Urothelium cell line (cell line): ENCODE measurements at places on chromosomes 3 and 15.

DNA sequence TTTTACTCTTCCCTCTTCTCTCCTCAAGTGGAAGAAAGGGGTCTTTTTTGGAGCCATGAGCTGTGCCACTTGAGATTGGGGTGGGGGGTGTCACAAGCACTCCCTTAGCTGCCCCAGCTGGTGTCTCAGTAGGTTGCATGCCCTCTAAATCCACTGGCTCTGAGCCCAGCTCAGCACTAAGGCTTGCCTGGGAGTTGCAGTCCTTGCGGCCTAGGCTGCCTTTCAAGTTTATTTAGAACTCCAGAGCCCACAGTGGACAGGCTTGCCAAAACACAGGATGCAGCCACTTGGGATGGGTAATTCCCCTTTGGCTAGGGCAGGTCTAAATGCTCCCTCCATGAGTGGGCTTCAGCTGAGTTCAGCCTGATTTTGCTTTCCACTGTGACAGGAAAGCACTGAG is 24.7 kb downstream of the C3orf20 start:
- no peak for DNase-seq

DNA sequence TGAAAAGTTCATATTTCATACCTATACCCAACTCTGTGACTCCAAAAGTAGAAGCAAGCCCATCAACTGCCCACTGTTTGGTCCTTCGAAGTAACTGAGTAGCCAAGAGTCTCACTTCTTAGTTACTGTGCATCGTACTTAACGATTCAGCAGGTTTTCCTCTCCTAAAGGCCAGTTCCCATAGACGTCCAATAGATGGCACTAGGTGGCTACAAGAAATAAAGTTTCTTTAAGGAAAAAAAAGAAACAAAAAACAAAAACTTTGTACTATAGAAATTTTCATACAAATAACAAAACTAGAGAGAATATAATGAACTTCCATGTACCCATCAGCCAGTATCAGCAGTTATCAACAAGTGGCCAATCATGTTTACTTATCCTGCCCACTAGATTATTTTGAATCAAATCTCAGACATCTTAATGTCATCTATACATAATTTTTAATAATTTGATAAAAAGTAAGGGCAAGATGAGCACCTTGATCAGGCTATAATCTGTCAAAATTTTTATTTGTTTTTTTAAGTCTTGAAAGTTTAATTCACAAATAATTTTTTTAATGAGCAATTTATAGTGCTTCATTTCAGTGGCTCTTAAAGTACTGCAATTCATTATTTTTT is 63.8 kb upstream of the ACP3 start:
- peak; percentile 57 for DNase-seq

GRCh38 chr3:71709908-71710511 is 15.2 kb downstream of the EIF4E3 start:
- DNase-seq = no peak

- no peak for DNase-seq
Measured at GRCh38 chr15:63354821-63355650, 26.6 kb downstream of the CA12 start.

DNA sequence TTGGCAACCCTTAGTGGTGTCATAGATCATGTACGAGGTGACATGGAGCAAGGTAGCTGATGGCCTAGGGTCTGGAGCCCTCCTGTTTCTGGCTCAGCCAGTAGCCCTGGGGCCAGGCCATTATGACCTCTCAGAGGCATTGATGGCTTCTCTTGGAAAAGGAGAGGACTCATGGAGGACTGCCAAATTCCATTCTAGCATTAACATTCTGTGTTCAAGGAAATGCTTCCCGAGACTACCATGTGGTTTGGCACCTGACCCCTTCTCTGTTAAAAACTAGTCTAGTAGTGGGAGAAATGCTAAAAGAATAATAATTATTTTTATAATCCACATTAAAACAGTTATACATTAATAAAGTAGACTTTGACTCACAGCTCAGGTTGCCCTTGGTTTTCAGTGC is 40.2 kb upstream of the ADAMTSL3 start:
- DNase-seq = no peak

DNA sequence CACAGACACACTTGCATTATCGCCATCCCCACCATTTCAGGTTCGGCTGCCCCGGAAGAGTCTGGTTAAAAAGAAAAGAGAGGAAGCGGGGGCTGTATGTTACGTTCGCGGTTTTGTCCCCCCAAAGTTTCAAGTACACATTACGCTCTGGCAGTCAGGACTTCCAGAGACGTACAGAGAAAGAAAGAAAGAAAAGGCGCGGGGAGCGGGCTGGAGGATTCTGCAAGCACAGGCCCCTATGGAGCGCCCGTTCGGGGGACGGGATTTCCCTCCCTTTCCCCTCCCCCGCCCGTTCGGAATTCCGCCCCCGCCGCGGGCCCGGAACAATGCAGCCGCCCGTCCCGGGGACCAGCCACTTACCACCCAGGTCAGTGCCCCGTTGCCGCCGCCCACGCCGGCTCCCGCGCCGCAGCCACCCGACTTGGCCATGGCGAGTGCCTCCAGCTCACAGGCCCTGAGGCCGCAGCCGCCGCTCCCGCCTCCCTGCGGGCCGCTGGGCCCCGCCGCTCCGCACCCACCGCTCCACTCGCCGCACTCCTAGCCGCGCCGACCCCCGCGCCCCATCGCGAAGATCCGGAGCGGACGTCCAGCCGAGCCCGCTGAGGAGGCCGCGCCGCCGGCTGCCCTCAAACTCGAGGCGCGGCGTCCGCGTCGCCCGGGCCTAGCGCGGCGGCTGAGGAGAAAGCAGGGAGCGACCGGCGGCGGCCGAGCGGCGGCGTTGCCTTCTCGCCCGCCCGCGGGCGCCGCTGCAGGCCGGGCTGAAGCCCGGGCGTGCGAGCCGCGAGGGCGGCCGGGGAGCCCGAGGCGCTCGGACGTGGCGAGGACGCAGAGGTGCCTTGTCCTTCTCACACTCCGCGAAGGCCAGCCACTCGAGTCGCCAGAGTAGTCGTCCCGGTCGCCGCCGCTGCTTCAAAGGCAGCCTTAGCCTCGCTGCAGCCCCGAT is 567 bp downstream of the TOP2B start:
- DNase-seq = peak; percentile 60

GRCh38 chr3:13348661-13349396 is 71.3 kb downstream of the NUP210 start:
- no peak for DNase-seq

- no peak for DNase-seq
Measured at GRCh38 chr15:92098869-92099268, 245.4 kb downstream of the SLCO3A1 start.

GRCh38 chr3:43231276-43232000 is 54.9 kb upstream of the SNRK start:
- DNase-seq = peak; percentile 16

GRCh38 chr15:51051776-51052175 is 42.9 kb downstream of the TNFAIP8L3 start:
- no peak for DNase-seq

DNA sequence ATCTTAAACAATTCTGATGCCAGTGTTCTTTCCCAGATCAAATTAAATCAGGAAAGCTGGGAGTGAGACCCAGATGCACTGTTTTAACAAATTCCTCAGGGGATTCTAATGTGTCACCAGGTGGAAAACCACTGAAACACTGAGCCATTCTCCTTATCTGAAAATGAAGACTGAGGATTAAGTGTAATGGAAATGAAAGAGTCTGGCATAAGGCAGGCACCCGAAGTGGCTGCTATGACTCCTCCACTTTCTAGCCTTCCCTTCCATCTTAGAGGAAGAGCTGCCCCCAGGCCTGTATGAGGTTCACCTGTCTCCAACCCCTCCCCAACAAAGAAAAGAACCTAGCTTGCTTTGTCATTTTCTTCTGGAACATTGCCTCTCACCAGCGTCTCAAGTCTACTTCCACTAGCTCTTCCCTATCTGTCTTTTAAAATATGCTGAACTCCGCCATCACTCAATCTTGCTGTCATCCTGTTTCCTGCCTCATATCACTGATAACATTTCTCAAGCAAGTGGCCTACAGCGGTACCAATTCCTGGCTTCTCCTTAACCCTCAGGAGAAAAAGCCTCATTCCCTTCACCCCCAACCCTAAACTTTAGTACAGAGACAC is 13.7 kb upstream of the ABHD2 start:
- no peak for DNase-seq

GRCh38 chr3:108406063-108406660 is 104.2 kb downstream of the MYH15 start:
- DNase-seq = no peak

DNA sequence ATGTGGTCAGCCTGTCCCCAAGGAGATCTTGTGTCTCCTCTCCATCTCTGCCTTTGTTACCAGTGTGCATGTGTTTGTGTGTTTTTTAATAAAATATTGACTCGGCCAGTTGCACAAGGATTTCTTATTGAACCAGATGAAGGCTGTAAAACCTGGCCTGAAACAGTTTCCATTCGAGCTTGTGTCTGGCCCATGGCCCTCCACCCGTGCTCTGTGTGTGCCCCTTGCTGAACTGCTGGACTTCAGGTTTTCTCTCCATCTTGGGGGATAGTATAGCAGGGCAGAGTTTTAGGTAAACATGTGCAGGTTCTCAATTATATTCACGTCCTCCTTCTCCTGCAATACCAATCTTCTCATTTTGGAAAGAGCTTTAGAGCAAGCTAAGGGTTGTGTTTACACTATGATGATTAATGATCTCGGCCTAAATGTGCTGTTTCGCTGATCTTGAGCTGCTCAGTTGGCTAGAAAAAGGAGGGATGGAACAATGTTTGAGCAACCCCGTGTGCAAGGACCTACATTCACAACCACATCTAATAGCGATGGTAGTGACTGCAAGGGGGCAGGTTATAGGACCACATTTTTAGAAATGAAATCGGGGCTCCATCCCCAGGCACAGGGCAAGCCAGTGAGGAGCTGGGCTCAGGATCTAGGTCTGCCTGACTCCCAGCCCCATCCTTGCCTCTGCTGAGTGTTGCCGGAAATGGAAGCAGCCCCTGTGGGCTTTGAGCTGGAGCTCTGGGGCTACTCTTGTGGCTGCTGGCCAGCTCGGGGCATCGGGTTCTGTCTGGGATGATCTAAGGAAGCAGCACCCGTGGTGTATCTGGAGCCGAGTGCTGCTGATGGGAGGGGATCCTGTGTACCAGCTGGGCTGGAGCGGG is 47.7 kb downstream of the CMTM6 start:
- no peak for DNase-seq

GRCh38 chr15:36880913-36881460 is 219.4 kb downstream of the MEIS2 start:
- DNase-seq = no peak

DNA sequence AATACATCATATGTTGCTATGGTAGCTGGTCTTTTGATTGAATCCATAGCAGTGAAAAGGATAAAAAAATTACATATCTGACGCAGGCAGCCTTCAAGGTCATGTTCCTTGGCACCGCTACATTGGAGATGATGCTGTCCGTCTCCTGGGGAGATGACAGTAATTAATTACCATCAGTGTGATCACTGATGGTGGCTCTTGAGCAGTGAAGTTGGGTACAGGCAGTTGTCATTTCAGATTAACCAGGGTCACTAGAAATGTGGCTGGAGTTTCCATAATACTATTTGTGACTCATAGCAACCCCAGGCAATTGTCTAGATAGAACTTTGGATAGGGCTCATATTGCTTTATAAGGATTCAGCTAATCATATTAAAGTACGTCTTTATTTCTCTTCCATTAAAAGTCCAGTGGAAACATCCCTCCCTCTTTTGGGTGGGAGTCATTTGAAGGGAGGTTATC is 136.3 kb downstream of the THSD4 start:
- no peak for DNase-seq

- DNase-seq = no peak
Measured at GRCh38 chr3:61978460-61979419, 394.6 kb downstream of the FEZF2 start.

GRCh38 chr3:13954266-13954665 is 74.4 kb upstream of the WNT7A start:
- DNase-seq = no peak

DNA sequence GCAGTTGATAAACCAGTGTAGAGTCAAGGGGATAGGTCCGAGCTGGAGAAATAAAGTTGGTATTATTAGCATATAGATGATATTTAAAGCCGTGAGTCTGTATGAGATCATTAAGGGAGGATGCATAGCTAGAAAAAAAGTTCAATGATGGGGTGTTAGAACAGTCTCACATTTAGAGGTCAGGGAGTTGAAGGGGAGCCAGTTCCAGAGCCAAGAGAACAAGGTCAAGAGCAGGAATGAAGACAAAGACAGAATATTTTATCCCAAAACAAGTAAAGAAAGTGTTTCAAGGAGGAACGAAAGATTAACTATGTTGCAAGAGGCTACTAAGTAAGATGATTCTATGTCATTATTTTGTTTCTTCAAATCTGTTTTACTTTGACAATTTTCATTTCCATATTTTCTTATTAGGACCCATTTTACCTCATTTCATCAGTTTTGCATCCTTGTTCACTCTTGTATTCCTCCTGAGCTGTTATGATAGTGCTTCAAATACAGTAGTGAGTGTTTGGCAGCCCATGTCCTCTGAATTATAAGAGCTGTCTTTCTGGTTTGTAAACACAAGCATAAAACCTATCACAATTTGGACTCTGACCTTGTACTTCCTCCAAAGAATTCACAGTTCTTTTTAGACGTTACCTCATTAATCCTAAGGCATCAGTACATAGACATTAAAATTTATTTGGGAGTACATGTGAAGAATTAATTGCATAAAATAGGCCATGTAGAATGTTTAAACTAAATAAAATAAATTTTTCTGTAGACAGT is 695.7 kb upstream of the NECTIN3 start:
- no peak for DNase-seq

- no peak for DNase-seq
Measured at GRCh38 chr3:127718916-127719290, 46.2 kb downstream of the ABTB1 start.

DNA sequence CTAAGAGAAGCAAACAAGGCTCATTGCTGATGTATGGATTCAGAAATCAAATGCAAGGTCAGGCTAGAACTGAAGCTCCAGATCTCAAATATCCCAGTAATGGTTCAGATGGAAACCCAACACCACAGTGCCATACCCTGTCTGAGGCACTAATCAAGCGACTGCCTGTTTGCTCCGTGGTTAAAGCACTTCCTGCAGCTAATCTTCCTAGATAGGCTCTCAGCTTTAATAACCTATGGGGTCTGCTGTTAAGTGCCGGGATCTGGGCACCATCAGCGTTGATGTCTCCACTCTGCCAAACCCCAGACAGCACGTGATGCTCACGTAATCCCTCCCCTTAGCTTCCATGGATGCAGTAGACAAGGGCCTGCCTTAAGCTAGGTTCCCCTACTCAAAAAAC is 262.6 kb downstream of the MECOM start:
- DNase-seq = no peak

DNA sequence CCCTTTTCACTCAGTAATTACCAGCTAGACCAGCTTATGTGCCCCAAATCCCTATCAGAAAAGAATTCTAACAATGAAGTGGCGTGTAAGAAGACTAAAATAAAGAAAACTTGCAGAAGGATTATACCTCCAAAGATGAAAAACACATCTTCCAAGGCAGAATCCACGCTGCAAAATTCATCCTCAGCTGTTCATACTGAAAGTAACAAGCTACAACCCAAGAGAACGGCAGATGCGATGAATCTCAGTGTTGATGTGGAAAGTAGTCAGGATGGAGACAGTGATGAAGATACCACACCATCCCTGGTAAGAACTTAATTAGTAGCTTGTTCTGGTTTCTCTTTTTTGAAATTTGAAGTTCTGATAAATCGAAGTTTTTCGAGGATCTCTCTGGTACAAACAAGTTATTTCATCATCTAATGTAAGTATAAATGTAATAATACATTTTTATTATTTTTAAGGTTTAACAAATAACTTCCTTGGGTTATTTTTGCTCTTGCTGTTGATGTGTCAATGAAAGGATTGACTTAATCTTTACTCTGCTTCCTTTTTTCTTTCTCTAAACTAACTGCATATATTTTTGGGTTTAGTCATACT is 1.4 kb downstream of the WDR76 start:
- DNase-seq = no peak

- DNase-seq = no peak
Measured at GRCh38 chr3:159250961-159251360, 449.1 kb downstream of the MFSD1 start.

GRCh38 chr3:5194341-5194740 is 6.8 kb downstream of the EDEM1 start:
- DNase-seq = no peak
